ENCODE measurements at places on chromosomes 2 and 18.
A peak's percentile ranks its signal among the peaks of the same experiment; 100 is the strongest.

- DNase-seq = no peak
Observed at GRCh38 chr2:133223226-133223625, 345.0 kb downstream of the NCKAP5 start.

DNA sequence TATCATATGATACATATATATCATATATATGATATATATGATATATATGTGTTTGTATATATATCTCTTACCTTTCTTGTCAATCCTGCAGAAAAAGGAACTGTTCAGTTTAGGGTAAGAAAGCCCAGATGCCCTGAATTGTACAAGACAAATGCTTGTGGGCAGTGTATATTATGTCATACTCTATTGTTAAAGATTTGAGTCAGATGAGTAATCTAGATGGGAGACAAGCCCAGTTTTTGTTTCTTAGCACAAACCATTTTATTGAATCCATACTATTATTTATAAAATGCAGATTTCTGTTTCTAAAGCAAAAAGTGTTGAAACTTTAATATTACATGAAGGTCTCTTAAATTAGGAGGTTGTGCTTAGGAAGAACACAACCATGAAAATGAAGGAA lies 90.6 kb downstream of the VRK2 start:
- no peak for DNase-seq

DNA sequence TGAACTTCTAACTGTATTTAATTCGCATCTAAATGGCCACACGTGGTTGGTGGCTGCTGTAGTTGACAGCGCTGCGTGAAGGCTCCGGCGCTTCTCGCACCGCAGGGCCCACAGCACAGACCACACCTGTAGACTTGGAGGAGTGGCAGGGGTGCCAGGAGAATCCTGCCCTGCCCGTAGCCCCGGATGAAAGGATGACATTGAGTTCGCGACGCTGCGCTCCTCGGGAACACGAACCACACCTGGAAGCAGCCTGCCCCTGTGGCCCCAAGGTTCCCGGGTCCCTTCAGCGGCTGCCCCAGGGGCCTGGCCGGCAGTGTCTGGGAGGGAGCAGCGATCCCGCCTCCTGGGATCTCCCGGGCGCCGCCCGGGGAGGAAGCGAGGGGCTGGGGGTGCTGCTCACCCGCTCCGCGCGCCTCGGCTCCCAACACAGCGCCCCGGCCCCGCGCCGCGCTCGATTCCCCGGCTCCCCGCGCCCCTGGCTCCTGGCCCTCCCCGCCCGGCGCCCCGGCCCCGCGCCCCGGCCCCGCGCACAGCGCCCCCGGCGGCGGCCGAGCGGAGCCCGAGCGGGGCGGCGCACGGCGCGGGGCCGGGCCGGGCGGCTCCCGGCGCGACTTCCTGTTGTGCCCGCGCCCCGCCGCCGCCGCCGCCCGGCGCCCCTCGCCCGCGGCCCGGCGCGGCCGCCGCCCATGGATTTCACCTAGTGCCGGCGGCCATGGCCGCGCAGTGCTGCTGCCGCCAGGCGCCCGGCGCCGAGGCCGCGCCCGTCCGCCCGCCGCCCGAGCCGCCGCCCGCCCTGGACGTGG lies at the start of gene RNPEPL1:
RNPEPL1 (plus strand) TSS at position 613 of the 806 bp plus-strand sequence; CDS start at position 716, 103 bp downstream.
- peak; percentile 46 for DNase-seq

DNA sequence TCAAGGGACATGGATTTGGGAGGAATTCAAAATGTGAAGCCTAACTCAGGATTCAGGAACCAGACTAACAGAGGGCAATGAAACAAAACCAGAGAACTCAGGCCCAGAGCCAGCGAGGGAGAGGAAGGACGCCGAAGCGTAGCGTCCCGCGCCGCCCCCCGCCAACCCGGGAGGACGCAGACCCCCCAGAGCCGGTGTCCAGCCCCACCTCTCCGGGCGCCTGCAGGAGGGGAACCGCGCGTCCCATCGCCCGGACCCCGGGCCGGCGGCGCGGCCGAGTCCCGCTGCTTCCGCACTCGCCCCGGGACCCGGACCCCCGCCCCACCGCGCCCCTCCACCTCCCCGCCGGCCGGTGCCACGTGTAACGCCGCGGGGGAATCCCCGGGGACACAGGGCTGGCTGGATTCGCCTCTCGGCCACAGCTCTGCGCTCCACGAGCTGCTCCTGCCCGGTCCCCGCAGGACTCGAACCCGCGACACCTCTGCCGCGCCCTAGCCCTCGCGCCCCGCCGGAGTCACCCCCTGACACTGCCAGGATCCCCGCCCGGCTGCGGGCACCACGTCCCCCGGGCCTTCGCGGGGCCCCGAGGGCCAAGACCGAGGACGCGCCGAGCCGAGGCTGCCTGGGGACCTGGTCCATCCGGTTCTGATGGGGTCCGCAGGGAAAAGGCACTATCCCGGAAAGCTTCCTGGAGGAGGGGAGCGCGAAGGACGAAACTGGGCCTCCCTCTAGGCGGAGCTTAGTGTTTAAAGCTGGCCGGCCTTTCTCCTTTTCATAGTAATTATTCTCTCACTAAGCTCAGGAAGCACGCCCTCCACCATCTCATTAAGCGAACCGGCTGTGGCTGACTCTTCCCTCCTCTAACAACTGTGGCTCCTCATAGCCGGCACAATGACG lies 40.4 kb upstream of the FAM124B start:
- DNase-seq = no peak

DNA sequence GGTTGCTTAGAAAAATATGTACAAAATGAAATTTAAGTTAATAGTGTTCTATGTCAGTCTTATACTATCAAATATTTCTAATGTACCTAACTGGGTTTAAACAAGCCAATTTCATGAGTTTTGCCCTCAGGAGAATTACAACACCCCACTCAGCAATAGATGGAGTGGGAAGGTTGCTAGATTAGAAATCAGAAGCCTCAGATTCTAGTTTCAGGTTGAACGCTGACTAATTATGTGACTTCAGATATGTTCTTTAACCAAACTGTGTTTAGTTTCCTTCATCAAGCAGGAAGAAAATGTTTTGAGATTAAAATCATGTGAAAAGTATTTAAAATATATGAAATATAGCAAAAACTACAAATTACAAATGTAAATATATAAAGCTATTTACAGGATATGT lies 133.8 kb upstream of the KCNH7 start:
- no peak for DNase-seq

DNA sequence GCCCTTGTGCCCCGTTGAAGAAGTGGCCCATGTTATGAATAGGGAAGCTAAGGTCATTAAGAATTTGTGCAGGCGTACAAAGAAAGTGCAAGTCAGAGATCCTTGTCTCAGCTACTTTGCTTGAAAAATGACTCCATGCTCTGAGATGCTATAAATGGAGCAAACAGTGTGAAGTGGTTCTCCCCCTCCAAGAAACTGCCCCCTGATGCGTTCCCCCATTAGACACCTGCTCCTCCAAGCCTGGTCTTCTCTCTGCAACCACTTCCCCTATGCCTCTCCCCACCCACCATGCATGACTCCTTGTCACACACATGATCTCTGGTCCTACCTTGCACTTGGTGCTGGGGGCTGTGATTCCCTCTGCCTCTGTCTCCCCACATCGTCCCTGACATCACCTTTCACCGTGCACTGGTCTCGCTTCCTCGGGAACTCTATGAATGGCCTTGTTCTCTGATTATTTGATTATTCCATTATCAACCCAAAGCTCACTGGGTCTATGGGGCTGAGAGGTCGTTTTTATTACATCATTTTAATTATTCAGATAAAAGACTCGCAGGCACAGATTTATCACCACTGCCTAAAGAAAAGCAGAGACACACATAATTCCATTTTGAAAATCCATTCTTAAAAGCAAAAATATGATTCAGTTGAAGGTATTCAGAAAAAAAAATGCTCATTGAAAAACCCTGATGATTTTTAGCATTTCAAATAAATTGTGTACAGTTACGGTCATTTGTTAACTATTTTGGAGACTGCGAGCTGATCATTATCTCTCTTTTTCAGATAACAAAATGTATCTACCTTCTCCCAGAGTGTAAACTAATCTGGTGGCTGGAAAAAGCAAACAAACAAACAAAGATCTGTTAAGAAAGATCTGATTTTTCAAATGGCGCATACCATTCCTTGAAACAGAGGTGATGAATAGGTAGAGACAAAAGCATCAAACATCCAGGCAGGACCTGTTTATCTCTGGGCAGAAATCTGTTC lies 294.9 kb downstream of the SOX11 start:
- DNase-seq = no peak

DNA sequence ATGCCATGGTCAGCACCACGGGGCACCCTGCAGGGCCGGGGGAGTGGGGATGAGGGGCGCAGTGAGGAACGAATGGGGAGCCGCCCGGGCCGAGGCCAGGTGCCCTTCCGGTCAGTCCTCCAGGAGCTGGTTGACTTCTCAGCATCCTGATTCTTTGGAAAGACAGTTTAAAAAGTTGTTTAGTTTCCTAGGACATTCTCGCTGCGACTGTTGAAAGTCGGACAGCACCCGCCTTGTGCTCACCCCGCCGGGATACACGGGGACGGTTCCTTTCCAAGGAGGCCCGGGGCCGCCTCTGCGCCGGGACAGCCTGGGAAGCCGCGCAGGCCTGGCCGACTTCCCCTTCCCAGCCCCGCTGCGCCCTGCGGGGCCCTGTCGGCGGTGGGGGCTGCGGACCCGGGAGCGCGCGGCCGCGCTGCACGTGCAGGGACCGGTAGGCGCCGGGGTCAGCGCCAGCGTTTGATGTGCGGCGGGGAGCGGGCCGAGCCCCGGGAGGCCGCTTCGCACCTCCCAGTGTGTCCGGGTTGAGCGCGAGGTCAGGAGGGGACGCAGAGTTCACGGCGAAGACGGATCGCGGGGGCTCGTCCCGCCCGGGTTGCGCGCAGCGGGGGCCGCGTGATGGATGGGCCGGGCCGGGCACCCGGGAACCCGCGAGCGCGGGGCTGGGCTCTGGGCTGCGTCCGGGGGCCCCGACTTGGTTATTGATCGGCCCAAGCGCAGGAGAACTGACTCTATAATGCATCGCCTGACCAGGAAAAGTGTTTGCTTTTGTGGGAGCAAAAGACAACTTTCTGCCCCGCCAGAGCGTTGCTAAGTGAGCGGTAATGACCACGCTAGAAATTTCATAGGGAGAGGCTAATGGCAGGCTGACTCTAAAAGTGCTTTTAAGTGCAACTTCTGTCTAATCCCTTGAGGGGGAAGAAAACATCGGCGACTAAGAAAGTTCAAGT lies 28.0 kb upstream of the SMIM21 start:
- DNase-seq = no peak

DNA sequence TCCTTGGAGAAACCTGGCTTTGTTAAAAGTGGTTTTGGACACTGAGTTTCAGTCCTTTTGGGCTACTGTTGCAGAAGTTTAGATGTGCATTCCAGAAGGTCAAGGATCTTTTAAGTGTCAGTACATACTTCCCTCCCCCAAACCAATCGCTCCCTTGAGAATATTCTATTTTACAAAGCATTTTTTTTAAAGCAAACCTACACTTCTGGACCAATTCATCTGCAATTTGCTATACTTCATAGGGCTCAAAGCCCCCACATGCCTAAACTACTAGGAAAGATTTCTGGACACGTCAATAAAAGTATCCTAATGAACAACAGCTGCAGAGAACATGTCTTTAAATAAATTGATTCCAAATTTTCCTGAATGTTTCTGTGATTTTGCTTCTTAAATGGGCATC lies 157.6 kb downstream of the RDH14 start:
- DNase-seq = no peak

DNA sequence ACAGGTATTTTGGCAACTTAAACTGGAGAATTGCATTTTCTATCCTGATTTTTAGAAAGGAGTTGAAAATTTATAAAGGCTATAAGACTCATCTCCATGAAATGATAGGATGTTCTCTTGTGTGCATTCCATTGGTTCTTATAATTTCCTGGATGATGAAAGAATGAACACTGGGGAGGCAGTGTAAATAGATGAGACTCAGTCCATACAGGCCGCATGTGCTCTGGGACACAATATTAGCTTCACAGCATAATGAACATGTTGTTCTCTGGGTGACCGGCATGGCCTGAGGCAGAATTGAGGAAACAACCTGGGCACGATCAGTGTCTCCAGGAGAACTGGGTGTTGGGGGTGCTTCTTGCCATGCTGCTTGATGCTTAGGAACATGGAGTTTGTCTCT lies 38.8 kb downstream of the AOX1 start:
- no peak for DNase-seq

DNA sequence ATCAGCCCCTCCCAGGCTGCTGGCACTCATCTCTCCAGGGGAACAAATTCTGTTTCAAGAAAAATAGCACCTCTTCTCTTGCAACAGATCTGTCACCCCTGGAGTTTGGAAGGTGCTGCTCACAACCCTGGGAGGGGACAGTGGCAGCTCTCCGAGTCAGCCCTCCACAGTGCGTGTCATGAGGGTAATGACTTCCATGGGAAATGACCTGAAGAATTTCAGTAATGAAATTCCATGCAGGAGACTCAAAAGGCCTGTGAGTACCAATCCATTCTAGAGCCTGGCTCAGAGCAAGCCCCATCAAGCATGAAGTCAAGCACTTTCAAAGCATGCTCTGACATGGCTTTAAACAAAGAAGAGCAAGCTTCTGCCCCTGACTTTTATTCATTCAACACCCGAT lies 276.3 kb upstream of the PARD3B start:
- no peak for DNase-seq

DNA sequence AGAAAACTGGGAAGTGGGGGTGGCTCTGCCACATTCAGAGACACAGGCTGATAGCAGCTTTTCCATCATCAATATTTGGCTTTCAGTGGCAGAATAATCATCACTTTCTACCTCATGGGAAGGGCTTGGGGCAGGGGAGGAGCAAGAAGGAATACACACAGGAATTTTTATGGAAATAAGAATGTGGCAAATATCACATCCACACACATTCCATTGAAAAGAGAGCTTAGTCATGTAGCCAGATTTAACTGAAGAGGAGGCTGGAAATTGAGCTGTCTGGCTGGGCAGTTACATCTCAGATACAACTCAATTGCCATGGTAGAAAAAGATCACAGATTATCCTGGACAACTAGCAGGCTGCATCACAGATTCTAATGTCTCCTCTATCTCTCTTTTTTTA lies 1474.0 kb upstream of the ACVR2A start:
- no peak for DNase-seq

DNA sequence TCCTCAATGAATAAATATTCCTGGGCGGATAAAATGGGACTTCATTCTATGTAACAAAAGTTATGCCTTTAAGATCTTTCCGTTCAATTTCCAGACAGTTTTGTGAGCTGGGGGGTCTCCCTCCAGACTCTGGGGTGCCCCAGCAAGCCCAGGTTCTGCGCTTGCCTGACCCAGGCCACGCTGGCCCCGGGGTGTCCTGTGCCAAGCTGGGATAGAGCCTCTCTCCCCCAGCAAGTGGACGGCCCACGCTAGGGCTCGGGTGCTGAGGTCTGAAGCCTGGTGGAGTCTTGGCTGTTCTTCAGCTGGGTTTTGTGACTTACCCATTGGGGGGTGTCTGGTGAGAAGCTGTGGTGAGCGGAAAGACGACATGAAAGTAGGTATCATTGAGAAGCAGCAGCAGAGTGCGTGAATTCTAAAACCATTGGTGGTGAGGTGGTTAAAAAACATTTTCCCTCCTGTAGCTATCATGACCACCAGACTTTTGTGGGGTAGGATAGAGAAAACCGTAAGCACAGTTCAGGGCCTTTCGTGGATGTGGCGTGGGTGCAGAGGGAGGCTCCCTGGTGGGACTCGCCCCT lies 346.8 kb downstream of the ANAPC1 start:
- DNase-seq = no peak
